Kidney epithelial cell (primary cell): ENCODE measurements at places on chromosomes 6 and 20.

DNA sequence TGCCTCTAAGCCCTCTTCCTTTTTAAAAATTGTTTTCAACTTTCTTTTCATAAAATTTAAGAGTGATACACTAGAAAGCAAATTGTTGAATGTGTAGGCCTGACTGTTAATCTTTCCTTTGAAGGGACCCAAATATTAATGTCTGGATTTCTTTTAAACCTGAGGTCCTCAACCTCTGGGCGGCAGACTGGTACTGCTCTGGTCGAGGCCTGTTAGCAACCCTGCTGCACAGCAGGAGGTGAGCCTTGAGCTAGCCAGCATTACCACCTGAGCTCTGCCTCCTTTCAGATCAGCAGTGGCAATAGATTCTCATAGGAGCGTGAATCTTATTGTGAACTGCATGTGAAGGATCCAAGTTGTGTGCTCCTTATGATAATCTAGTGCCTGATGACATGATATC, 191.2 kb downstream of the MANEA start:
- DNase-seq: no peak

DNA sequence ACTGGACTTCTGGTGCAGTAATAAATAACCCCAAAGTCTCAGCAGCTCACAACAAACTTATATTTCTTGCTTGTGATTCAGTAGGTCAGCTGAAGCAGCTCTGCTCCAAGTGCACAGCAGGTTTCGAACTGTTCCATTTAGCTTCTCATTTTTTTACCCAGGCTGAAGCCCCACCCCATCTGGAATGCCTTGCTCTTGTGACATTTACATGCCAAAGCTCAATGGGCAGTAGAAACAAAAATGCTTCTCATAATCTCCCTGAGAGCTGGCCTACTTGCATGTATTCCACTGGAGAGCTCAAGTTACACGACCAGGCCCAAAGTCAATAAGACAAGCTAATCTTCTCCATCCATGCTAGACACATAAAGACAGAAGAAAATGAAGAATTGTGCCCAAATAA, 165.2 kb downstream of the HAO1 start:
- no peak for DNase-seq

GRCh38 chr6:107563694-107564588, 74.0 kb downstream of the SOBP start:
- no peak for DNase-seq

GRCh38 chr6:38262609-38263008, 377.1 kb downstream of the BTBD9 start:
- no peak for DNase-seq

- DNase-seq: no peak
These were observed 3.1 kb downstream of the CHMP4B start for GRCh38 chr20:33814238-33814712.

- DNase-seq: no peak
These were observed 8.7 kb upstream of the SYNDIG1 start for GRCh38 chr20:24460712-24461111.

DNA sequence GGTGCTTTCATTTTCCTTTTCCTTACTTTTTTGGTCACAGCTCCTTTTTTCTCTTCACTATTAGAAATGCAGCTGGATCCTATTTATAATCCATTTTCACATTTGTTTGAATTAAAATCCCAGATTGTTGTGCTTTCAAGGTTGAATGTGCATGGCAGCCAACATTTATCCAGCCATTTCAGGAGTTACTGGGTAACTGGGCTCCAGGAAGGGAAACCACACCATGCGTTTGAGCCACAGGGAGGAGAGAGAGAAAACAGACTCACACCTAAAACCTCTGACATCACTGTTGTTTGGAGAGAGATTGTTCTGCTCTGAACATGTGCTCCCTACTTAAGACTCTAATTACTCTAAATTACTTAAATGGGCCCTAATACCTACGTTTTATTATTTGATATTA, 173.4 kb downstream of the BMP2 start:
- DNase-seq: no peak

GRCh38 chr6:10278746-10279145, 136.1 kb downstream of the TFAP2A start:
- DNase-seq: no peak

DNA sequence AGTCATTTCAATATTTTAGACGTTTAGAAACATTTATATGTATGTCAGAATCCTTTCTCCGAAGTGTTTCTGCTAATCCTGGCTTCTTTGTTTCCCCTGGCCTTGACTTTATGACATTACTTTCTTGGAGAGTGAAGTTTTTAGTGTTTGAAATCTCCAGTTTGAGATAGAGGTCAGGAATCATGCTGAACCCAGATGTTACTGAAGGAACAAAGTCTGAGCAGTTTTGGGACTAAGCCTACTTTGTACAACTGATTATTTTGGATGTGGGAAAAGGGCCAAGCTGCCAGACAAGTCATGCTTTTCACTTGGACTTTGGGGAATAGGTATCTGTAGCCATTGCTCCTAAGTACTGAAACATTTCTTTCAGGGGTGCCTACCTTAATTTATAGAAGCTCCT, 2.3 kb downstream of the RNF144B start:
- no peak for DNase-seq

- no peak for DNase-seq
These were observed 689.9 kb upstream of the CITED2 start for GRCh38 chr6:140064366-140064765.

DNA sequence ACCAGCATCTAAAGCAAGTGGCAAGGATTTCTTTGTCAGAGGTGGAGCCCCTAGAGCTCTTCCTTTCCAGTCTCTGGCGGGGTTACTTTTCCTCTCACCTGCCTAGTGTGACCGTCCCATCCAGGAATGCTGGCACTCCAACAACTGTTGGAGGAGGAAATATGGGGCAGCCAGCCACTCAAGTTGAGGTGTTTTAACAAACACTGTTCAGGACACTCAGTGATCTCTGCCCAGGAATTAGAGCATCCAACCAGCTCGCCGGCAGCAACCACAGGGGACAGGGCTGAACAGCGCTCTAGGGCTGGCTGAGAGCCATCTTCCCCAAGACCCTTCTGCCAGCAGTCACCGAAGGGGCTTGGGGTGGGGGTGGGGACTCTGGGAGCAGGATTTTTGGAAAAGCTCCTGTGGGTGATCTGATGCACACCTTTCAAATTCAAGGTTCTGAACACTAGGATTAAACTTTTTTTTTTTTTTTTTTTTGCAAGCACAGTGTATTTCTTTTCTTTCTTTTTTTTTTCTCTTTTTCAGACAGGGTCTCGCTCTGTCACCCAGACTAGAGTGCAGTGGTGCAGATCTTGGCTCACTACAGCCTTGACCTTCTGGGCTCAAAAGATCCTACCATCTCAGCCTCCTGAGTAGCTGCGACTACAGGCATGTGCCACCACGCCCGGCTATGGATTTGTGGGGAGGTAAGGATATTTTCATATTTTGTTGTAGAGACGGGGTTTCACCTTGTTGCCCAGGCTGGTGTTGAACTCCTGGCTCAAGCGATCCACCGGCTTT, 28.4 kb upstream of the KCNK16 start:
- DNase-seq: no peak

DNA sequence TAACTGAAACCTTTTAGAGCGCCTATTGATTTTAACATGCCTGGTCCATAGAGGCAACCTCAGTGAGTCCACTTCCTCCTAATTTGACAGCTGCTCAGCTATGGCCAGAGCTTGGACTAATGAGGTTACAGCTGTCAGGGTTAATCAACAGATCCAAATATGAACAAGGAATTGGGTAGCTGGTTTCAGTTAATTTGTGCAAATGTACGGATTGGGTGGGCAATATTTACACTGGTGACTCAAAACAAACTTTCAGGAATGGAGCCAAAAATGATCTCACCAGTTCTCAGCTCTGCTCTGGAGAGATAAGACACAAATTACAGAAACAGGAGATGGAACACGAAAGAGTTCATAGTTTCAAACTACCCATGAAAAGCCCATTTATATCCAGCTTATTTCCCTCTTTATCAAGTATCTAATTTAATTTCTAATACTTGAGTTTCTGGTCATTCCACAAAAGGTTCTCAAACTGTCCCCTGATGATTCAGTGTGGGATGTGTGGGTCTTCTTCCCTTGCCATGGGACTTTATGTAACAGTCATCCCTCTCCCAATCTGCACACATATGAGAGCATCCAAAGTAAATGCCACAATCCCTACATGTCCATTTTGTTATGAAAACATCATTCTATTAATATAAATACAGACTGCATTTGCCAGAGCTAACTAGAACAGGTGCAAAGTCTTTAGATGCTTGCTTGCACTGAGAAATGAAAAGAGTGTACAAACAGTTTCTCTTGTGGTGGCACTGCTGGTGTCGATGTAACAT, 149.9 kb downstream of the RPS12 start:
- DNase-seq: no peak

DNA sequence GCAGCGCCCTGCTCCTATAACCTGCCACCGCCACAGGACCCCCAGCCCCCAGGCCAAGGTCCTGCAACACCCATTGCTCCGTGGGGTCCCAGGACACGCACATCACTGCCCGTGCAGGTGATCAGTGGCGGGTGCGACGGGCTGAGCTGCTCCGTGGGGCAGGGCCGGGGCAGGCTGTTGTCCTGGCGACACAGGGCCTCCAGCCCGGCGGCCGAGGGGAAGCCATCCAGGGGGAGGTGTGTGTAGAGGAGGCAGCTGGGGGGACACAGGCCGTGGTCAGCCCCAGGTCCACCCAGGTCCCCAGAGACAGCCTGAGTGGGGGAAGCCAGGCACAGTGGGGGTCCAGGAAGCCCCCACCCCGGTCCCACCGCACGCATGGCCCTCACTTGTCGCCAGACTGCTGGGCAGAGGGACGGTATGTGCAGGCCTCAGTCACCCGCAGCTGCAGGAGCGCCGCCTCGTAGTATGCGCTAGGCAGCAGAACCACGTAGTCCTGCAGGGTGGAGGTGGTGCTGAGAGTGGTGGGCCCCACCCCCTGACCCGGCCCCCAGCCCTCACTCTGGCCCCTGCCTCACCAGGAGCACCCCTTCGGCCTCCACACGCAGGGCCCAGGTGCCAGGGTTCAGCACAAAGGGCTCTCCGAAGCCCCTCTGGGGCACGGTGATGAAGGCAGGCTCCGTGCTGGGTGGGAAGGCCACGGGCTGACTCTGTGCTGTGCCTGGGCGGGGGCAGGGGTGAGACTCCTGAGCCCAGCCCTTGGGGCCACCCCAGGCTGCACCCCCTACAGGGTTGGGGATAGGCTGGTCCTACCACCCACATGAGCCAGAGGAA, 30.4 kb downstream of the ADRM1 start:
- DNase-seq: no peak
